NAMALWA (cell line): ENCODE measurements at places on chromosomes 1 and 21.

DNA sequence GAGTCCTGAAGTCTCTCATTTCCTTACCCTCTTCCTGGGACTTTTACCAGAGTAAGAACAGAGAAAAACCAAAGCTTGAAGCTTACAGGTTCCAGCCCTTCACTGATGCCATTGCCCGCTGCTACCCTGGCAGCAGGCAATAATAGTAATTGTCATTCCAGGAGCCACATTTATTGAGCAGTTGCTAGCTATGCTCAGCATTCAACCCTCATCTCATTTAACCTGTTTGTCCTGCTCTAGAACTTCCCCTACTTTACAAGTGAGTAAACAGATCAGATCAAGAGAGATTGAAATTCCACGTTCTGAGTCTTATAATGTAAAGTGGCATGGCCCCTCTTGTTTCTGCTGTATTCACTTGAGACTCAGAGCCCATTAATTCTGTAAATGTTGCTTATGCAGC lies 80.4 kb downstream of the ATP1A1 start:
- DNase-seq, result no peak

DNA sequence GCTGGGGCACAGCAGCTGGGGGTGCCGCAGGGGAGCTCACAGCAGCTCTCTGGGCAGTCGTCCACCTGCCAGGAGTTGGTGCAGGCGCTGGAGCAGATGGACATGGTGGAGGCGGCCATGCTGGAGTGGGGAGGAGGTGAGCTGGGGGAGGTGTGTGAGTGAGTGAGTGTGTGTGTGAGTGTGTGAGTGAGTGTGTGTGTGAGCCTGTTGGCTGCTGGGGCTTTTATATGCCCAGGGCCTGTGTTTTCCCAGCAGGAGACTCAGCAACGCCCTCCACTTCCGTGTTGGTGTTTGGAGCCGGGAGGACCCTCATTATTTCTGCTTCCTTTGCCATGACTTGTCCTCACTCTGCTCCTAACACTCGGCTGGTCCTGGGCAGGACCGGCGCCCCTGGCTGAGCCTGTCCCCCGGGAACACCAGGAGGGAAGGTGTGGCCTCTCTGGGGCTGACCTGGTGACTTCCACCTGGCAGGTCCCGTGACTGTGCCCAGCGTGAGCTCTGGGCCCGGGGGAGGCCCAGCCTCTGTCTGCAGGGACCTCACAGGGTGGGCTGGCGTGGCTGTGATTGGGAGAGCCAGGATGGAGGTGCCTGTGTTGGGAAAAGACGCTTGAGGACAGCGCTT lies at the start of gene KRTAP10-2:
KRTAP10-2 (minus strand) TSS at position 166 of the 622 bp plus-strand sequence; CDS start at position 119, 47 bp downstream.
- DNase-seq, result no peak

- no peak for DNase-seq
These were observed 412.5 kb upstream of the ADAMTS5 start for GRCh38 chr21:27379354-27379753.

DNA sequence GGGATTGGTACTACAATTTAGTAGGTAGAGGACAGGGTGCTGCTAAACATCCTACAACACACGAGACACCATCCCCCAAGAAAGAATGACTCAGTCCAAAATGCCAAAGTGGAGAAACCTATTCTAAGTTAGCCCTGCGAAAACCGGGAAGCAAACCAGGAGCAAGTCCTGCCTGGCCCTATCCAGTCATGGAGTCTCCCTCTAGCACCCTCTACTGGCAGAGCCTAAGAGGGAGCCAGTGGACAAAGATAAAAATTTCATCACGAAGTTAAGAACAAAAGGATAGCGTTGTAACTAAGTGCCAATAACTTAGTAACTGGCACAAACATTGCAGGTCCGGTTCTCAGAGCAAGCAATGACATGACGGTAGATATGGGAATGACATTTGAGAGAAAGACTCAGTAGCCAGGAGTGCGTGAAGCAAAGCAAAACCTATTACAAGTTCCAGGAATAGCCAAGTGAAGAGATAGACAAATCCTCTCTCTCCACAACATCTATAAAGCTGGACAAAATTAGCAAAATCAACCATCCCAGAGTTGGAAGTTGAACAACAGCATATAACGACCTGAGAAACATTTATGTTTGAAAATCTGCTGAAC lies 383.5 kb downstream of the OMA1 start:
- peak; percentile 46 for DNase-seq

DNA sequence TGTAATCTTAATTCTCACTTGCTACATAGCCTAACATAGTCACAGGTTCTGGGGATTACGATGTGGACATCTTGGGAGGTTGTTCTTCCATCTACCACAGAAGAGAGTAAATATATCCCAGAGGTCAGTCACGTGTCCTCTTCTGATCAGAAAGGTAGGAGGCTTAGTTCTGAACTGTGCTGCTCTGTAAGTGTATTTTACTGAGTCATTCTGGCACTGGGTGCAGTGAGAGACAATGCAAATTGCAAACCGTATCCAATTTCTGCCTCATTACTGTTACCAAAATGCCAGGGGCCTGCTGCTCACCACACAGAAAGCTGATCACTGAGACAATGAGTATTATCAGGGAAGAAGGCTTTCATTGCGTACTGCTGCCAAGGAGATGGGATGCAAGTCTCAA lies 104.0 kb downstream of the GABPA start:
- no peak for DNase-seq

- no peak for DNase-seq
These were observed 89.6 kb upstream of the GPR88 start for GRCh38 chr1:100448366-100448765.

GRCh38 chr1:41767534-41768525 lies 150.9 kb downstream of the HIVEP3 start:
- no peak for DNase-seq

- no peak for DNase-seq
These were observed 80.2 kb upstream of the GREM2 start for GRCh38 chr1:240691909-240692705.

DNA sequence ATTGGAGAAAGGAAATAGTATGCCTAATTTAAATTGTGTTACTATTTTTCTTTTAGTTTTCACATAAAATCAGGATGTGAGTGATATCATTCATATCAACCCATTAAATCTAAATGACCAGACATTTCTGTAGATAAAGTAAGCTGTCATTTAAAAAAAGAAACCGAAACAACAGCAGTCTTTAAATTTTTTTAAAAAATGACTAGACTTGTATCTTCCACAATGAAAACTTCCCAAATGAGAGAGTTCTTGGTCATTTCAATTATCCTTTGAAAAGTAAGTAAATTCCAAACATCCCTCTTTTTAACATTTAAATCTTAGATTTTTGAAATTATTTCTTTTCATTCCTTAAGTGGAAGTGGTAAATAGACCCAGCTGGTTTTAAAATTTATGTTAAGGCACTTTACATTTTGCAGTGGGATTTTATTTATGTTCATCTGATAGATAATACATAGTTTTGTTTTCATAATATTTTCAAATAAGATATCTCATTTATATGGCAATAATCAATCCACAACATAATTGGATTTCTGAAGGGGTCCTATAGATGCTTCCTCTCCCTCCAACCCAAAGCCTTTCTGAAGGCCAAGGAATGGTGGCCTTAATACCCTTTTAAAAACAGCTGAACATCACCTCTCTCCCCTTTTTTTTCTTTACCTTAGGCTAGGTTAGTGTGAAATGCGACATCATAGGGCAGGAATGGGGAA lies 3.1 kb downstream of the FOXD3 start:
- no peak for DNase-seq

- peak; percentile 88 for DNase-seq
These were observed 41.3 kb downstream of the LRRC71 start for GRCh38 chr1:156961709-156962108.

DNA sequence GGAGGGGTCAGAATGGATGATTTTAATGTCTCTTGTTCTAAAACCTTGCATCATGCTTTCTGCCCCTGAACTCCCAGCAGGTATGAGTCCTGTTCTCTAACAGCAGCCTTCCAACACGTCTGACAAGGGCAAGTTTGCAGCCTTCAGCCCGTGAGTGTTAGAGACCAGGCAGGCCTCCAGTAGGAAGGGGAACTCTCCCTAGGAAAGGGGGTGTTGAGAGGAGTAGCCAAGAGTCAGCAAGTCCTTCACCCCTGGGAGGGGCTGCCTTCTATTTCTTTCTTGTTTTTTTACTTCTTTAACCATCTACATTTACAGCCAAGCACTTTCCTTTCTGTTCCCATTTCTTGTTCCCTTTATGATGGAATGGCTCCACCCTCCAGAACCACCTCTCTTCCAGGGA lies 14.2 kb downstream of the BATF3 start:
- DNase-seq, result no peak

DNA sequence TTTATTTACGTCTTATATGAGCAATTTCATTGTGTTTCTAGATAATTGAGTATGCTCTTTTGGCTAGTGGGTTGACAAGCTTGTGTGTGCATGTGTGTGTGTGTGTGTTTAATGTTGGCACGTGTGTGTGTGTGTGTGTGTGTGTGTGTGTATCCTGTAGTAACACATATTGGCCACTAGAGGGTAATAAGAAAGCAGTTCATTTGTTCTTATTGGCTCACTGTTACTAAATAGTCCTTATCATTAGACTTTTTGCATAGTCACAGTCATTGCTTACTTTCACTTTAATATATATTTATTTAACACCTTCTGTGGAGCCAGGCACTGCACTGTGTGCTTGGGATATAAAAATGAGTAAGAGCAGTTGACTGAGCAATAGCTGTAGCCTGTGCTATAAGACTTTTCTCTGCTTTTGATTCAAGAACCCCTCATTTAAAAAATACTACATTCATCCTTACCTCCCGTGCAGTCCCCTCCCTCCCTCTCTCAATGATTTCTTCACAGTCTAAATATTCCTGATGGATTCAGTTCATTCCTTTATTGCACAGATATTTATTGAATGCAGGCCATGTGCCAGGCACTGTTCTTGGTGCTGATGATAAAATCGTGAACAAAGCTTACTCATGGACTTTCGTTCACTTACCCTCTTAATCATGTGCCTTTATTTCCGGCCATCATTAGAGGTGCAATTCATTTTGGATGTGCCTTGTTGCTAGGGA lies 96.7 kb downstream of the DYRK1A start:
- peak; percentile 62 for DNase-seq

GRCh38 chr1:23194119-23194984 lies 22.9 kb downstream of the HTR1D start:
- DNase-seq, result no peak

DNA sequence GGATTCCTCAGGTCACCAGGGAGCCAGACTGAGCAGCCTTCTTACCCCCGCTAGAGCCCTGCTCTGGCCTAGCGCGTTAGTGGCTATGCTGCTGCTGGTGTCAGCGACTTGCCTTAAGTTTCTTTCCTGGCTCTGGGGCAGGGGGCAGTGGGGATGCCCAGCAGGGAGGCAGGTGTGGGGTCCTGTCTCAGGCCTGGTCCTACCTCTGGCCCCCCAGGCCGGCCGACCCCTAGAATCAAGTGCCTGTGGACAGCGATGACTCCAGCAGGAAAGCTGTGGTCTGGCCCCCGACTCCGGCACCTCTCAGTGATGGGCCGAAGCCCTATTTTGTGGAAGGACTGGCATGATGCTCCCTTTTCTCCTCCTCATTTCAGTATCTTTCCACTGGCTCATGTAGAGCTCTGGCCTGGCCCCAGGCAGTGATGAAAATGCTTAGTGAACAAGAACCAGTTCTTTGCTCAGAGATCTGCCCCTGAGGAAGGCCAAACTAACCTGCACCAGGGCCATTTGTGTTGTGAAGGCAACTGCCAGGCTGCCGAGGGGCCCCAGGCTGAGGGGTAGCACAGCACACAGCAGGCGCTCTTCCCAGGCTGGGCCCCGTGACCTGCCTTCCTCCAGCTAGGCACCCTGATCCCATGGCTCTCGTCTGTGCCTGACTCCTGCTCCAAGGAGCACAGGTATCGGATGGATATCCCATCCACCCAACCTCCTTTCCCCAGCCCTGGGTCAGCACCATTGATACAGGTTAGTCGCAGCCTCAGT lies 23.7 kb downstream of the MRPL37 start:
- no peak for DNase-seq

DNA sequence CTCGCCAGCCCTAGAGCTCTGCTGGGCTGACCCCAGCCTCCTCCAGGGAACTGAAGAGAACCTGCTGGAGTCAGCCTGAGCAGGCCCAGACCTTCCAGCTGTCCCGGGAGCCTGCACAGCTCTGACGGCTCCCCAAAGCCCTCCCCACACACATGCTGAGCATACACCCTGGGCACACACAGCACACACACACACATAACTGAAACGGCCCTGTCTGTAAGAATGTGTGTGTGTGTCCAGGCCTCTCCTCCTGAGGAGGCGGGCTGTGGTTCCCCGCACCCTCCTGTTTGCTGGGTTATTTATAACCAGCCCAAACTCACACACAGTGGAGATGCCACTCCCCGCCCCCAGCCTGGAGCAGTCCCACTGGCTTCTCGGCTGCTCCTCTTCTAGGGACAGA lies 20.2 kb downstream of the SDC3 start:
- no peak for DNase-seq
